ENCODE measurements at places on chromosomes 4 and X.

GRCh38 chrX:39258331-39258730, 457.1 kb downstream of the MID1IP1 start:
- DNase-seq: no peak

DNA sequence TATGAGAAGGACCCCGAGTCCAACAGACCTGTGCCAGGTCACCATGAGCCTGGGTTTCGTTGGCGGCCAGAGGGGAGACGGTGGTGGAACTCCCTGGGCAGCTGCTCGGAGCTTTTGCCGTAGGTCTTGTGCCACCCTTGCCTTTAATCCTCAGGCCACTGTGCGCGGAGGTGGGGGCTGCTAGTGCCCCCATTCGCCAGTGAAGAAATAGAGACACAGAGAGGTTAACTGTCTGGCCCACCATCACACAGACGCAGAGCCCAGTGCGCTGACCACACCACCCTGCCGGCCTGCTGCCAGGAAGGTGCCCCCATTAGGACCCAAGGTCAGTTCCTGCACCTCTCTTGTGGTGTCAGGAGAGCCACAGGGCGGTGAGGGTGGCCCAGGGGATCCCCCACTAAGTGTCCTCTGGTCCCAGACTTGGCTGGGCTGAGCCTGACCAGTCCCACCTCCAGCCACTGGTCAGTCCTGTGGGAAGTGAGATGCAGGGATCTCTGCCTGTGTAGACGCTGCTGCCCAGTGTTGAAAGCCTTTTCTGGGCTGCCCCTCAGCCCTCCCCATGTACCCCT, 28.3 kb upstream of the HTRA3 start:
- no peak for DNase-seq

GRCh38 chrX:49858341-49858740, 20.9 kb upstream of the USP27X start:
- no peak for DNase-seq

- no peak for DNase-seq
These were observed 114.0 kb downstream of the RAPGEF2 start for GRCh38 chr4:159216834-159217233.

DNA sequence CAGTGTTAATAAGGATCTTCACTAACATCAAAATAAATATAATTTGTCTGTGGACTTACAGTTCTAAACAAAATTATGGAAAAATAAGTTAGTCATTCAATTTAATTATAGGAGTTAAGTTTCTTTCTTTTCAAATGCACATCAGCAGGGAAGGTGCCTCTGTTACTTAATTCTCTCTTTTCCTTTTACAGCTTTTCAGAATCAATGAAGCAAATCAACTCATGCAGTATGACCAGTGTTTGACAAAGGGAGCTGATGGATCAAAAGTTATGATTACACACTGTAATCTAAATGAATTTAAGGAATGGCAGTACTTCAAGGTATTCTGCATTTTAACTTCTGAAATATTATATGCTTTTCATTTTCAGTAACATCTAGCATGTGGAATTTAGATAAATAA, 15.9 kb downstream of the HMGB2 start:
- DNase-seq: no peak

GRCh38 chrX:102976793-102977495, 39.9 kb downstream of the RAB40AL start:
- DNase-seq: no peak

GRCh38 chr4:20313237-20314030, 61.7 kb downstream of the SLIT2 start:
- DNase-seq: no peak

GRCh38 chrX:16807976-16808542, 21.8 kb downstream of the TXLNG start:
- peak; percentile 94 for DNase-seq
